ENCODE measurements at places on chromosomes 11 and 22. TPM values are rescaled to one million over a fixed set of nuclear protein-coding genes. Genes with fewer than 3 reads are reported as not detected.
A peak's percentile ranks its signal among the peaks of the same experiment; 100 is the strongest.

Gene PRRG4
- polyA plus RNA-seq, result 9.3 TPM

Gene LRRC74B
- polyA plus RNA-seq, result 0.22 TPM

GRCh38 chr11:127632976-127633680 is 632.6 kb upstream of the KIRREL3 start:
- DNase-seq, result no peak

Gene NAALAD2
- 5.1 TPM for polyA plus RNA-seq

Gene SLC6A5
- polyA plus RNA-seq, result 0.01 TPM

DNA sequence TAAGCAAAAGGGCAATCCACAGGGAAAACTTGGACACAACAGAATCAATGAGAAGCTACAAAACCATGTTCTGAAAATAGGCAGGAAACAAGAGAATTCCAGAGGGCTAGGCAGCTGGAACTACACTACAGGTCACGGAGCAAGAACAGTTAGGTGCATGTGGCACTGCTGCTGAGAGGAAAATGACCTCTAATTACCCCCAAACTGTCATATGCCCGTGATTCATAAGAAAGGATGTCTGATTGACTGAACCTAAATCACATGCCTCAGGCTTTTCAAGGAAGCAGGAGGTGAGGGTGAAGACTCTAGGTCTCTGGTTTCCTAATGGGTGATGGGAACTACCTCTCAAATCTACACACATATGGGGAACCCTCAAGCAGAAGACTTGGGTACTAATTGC is 17.9 kb upstream of the RRAS2 start:
- peak; percentile 86 for DNase-seq

GRCh38 chr11:61021661-61022212 is 50.3 kb downstream of the CD6 start:
- DNase-seq, result peak; percentile 47

Gene FJX1
- polyA plus RNA-seq, result 3.5 TPM

DNA sequence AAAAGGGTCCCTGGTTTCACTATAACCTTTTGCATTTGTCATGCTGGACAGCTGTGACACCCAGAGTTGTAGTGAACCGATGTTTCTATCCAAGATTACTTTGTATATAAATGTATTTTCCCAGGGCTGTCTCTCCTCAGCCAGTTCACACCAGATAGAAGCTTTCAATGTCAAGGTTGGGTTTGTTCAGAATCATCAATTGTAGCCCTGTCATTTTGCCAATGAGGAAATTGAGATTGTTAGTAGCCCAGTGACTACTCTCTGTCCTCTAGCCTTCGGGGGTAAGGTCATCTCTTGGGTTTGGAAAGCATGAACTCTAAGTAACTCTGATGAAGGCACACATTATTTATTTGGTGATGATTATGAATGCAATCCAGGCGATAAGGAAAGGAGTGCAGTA is 165.6 kb downstream of the DBX1 start:
- DNase-seq, result no peak
